ENCODE measurements at places on chromosomes 3 and 15. TPM values are rescaled to one million over a fixed set of nuclear protein-coding genes. Genes with fewer than 3 reads are reported as not detected.

Gene THAP10
- total RNA-seq: 2.5 TPM

Gene MAGEL2
- total RNA-seq: 0.50 TPM

Gene MCF2L2
- not detected for total RNA-seq

Gene CDCP1
- 9.1 TPM for total RNA-seq

Gene HIGD2B
- not detected for total RNA-seq

Gene MYZAP
- total RNA-seq: not detected

Gene CA12
- 94.0 TPM for total RNA-seq

Gene SCG5
- total RNA-seq: 15.3 TPM

Gene MYO5C
- 0.58 TPM for total RNA-seq

Gene CGNL1
- 0.29 TPM for total RNA-seq

Gene EIF4A2
- total RNA-seq: 813 TPM

Gene CADM2
- 0.15 TPM for total RNA-seq

Gene TMEM158
- 82.2 TPM for total RNA-seq

Gene MYLK
- total RNA-seq: 325 TPM

Gene PLCH1
- 0.17 TPM for total RNA-seq

Gene ANKUB1
- total RNA-seq: not detected

Gene ROPN1B
- total RNA-seq: not detected

Gene CCDC13
- 0.29 TPM for total RNA-seq

Gene SNTN
- total RNA-seq: not detected

Gene HYAL3
- 14.9 TPM for total RNA-seq

Gene ATR
- 19.4 TPM for total RNA-seq

Gene UBA7
- 92.1 TPM for total RNA-seq

Gene TRPM1
- not detected for total RNA-seq

Gene SLITRK3
- not detected for total RNA-seq

Gene WDR93
- total RNA-seq: not detected

Gene GNAT1
- total RNA-seq: not detected

Gene MST1R
- total RNA-seq: 1.9 TPM

Gene MME
- total RNA-seq: 422 TPM

Gene RFTN1
- 152 TPM for total RNA-seq

Gene CPN2
- not detected for total RNA-seq

Gene IGF2BP2
- 36.8 TPM for total RNA-seq

Gene RASGRP1
- under 0.01 TPM for total RNA-seq

Gene DLL4
- 0.73 TPM for total RNA-seq

Gene SLC2A2
- not detected for total RNA-seq

Gene PSTPIP1
- 0.17 TPM for total RNA-seq

Gene HTR3D
- not detected for total RNA-seq

Gene MKRN2OS
- total RNA-seq: 0.33 TPM

Gene PAK6
- under 0.01 TPM for total RNA-seq

Gene PPP1R14D
- total RNA-seq: not detected

Gene SEMA3G
- under 0.01 TPM for total RNA-seq

Gene GOLGA8T
- total RNA-seq: not detected

Gene LACTB
- total RNA-seq: 27.3 TPM

Gene SLC7A14
- 7.4 TPM for total RNA-seq

Gene KLF15
- total RNA-seq: 4.1 TPM

Gene WWTR1
- 33.2 TPM for total RNA-seq

Gene CAMK2N2
- total RNA-seq: not detected

Gene RASL12
- total RNA-seq: 108 TPM

Gene LSMEM2
- not detected for total RNA-seq

Gene ZPLD1
- total RNA-seq: not detected

Gene SLC38A3
- total RNA-seq: not detected

Gene TTC23
- total RNA-seq: 35.6 TPM

Gene ISL2
- total RNA-seq: 3.6 TPM

Gene CCDC14
- total RNA-seq: 60.4 TPM

Gene RGMA
- total RNA-seq: 5.4 TPM

Gene A4GNT
- not detected for total RNA-seq

Gene PODXL2
- 1.0 TPM for total RNA-seq

Gene TEX55
- not detected for total RNA-seq

Gene PLSCR2
- total RNA-seq: not detected

Gene ADGRG7
- not detected for total RNA-seq

Data from smooth muscle cell of trachea (primary cell).